Activated B cell treated with CpG ODN at 0.5 μM for 24 hours (primary cell): ENCODE measurements at places on chromosomes 2 and 18. TPM values are rescaled to one million over a fixed set of nuclear protein-coding genes. Genes with fewer than 3 reads are reported as not detected.

Gene HJURP
- total RNA-seq = 1.0 and 1.5 TPM in 2 replicates

Gene PIKFYVE
- 92.2 and 106 TPM in 2 replicates for total RNA-seq

DNA sequence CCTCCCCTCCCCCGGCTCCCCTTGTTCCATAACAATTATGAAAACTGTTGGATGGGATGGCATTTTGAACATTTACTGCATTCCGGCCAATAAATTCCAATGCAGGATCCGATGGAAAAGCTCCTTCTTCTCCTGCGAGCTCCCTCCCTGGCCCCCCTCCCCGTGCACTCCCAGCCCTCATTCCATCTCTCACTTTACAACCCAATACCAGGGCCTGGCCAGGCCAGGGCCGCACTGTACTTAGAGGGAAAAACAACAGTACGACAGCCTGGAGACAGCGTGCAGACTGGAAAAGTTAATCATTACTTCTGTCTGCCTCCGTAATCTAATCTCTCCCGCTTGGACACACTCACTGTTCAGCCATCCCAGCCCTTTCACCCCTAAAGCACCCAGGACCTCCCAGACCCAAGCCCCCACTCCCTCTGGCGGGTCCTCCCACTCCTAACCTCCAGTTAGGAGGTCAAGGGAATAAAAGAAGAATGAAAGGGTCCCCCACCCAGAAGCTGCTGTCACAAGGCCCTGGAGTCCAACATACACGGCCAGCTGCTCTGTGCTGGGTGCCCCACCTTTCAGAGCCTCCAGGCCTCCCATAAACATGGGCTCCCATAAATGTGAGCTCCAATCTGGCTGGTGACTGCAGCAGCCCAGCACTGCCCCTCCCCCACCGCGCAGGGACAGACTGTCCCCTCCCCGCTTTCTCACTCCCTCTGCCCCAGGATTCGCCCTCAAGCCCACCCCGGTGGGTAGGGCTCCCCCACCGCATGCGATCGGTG is 20.6 kb downstream of the SMAD7 start:
- no peak for DNase-seq

GRCh38 chr2:173891315-173892037 is 73.7 kb downstream of the SP3 start:
- DNase-seq = no peak

GRCh38 chr18:55384551-55385275 is 203.3 kb downstream of the TCF4 start:
- no peak for DNase-seq

Gene ARHGAP25
- 324 and 336 TPM in 2 replicates for total RNA-seq

- DNase-seq = no peak
Observed at GRCh38 chr2:200411831-200412230, 98.0 kb downstream of the KCTD18 start.

GRCh38 chr18:61890344-61890743 is 2.5 kb downstream of the RNF152 start:
- DNase-seq = no peak

Gene INHA
- total RNA-seq = not detected in 2 replicates

GRCh38 chr2:84879584-84880394 is 1.1 kb downstream of the TRABD2A start:
- peak; percentile 44 for DNase-seq
